ENCODE measurements at places on chromosomes 4 and X. TPM values are rescaled to one million over a fixed set of nuclear protein-coding genes. Genes with fewer than 3 reads are reported as not detected.

Gene PITX2
- not detected for total RNA-seq

Gene EREG
- total RNA-seq, result not detected

Gene CXCL11
- not detected for total RNA-seq

Gene MAGEA9B
- not detected for total RNA-seq

Gene GPM6B
- total RNA-seq, result 15.3 TPM

Gene UNC5C
- total RNA-seq, result 4.3 TPM

Gene GRID2
- not detected for total RNA-seq

Gene NCAPG
- total RNA-seq, result 7.6 TPM

Gene MSANTD1
- total RNA-seq, result 0.36 TPM

Gene CNKSR2
- under 0.01 TPM for total RNA-seq

Gene GABRE
- total RNA-seq, result 28.0 TPM

Gene ZDHHC15
- under 0.01 TPM for total RNA-seq

Gene CFAP99
- total RNA-seq, result not detected

Gene VCX
- total RNA-seq, result not detected

Gene VCX3B
- total RNA-seq, result not detected

Gene GK
- total RNA-seq, result 2.2 TPM

Gene EGFL6
- not detected for total RNA-seq

Gene MAOA
- total RNA-seq, result 236 TPM

Gene SLC10A4
- not detected for total RNA-seq

Gene LDB2
- total RNA-seq, result 9.9 TPM

Gene QDPR
- 18.8 TPM for total RNA-seq

Gene FAM3A
- total RNA-seq, result 43.1 TPM

Gene OTUD6A
- total RNA-seq, result not detected

Gene MUC7
- not detected for total RNA-seq

Gene MAGED4
- total RNA-seq, result 19.8 TPM

Gene MAGEA2
- total RNA-seq, result not detected

Gene FAM9A
- not detected for total RNA-seq

Gene CSAG1
- total RNA-seq, result not detected

Gene MFAP3L
- total RNA-seq, result 0.36 TPM

Gene YY2
- total RNA-seq, result 0.36 TPM

Gene UBE2K
- 13.2 TPM for total RNA-seq

Gene RBM47
- total RNA-seq, result 2.4 TPM

Measured in cardiac atrium fibroblast (primary cell).